H9 (cell line): ENCODE measurements at places on chromosomes 12 and 14.
A peak's percentile ranks its signal among the peaks of the same experiment; 100 is the strongest.

GRCh38 chr12:15726027-15726877, 62.9 kb downstream of the EPS8 start:
- no peak for DNase-seq

GRCh38 chr14:64324895-64325294, 30.7 kb upstream of the ESR2 start:
- no peak for DNase-seq

DNA sequence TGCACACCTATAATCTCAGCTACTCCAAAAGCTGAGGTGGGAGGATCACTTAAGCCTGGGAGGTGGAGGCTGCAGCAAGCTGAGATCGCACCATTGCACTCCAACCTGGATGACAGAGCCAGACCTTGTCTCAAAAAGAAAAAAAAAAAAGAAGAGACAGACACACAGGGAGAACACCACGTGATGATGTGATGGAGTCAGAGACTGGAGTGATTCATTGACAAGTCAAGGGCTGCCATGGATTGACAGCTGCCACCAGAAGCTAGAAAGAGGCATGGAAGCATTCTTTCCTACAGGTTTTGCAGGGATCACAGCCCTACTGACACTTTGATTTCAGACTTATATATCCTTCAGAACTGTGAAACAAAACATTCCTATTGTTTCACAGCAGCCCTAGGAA, 3.5 kb upstream of the HCFC2 start:
- DNase-seq, result no peak

DNA sequence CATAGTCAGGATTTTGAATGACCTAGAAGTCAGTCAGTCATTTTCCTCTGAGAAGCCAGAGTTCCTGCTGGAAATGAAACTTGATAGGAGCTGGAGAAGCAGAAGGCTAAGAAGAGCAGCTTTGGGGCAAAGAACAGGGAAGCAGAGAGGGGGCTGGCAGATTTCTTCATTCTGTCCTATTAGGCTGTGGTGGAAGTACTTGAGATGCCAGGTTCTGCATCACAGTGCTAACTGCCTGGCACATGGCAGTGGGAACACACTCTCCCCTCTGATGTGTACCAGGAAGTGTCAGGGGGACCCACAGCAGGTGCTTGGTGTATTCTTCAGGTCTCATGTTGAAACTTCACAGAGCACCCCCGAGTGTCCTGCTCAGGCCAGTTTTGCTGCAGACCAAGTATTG, 61.0 kb downstream of the SUSD6 start:
- no peak for DNase-seq

- DNase-seq, result no peak
Measured at GRCh38 chr12:100860611-100861010, 66.0 kb downstream of the ANO4 start.

DNA sequence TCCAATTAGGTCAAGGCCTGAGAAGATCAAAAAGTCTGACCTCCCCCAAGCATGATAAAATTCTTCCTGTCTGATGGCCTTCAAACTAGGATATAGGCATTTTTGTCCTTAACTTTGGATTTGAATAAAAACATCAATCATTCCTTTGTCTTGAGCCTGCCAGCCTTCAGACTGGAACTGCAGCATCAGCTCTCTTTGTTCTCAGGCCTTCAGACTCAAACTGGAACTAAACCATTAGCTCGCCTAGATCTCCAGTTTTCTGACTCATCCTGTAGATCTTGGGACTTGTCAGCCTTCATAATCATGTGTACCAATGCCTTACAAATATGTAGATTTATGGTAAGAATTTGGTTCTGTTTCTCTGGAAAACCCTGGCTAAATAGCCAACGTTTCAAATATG, 721.7 kb downstream of the GALC start:
- no peak for DNase-seq

- no peak for DNase-seq
Measured at GRCh38 chr14:92997343-92998061, 74.6 kb downstream of the CHGA start.

DNA sequence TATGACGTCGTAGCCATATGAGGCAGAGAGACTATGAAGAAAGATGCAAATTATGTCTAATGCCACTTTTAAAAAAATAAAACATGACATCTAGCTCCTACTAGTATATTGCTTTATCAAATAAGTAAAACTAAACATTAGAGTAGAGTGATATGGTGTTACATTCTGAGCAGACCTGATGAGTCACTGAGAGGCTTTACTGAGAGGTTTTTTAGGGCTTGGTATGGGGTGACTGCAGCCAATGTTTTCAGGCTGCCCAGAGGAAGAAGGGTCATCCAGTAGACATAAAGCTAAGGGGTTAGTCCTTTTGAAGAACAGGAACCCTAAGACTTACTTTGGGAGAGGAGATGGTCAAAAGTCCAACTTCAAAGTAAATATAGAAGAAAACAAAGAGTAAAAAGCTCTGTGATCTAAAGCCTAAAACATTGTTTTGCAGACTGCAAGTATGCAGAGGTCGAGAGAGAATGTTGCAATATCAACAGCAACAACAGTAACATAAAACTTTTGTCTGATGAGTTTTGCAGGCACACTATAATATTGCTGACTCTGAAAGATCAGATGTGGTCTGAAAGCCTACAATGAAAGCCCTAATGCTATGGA, 774.7 kb downstream of the TMTC2 start:
- no peak for DNase-seq

DNA sequence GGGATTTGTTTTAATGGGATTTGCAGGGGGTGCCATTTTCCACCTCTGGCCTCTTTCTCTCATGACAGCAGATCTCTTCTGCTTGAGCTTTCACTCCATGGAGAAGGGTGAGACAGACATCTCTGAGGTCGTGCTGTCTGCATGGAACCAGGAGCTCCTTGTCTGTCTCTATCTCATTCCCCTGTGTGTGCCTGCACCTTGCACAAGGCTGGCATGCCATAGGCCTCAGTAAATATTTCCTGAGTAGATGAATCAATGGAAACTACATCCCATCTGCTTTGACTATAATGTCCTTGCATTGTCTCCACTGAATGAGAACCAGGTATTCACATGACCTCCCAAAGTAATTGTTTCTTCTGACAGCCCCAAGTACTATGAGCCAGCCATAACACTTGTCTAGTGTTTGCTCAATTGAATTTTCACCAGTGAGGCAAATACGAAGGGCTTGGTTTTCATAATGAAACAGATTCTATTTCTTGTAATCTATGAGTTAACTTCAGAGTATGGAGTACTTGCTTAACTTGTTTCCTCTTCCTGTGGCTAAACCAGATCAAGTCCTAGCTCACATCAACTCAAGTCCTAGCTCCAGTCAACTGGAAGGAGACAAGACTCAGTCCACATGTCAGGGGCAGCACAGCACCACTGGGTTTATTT, 32.3 kb downstream of the KCNK13 start:
- no peak for DNase-seq

DNA sequence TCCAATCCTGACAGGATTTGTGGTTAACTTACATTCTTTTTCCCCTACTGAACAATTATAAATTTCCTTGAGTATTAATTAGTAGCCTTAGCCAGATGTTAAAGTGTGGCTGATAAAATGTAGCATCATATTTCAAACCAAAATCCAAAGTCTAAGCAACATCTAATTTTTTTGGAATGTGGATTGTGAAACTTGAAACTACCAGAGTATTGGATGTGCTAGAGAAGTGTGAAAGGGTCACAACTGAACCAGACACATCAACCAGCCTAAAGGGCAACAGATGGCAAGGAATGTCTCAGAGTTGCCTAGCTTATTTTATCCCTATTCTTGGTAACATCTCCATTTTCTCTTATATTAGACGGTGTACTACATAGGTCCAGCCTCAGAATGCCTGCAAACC, 153.1 kb upstream of the DCN start:
- no peak for DNase-seq

DNA sequence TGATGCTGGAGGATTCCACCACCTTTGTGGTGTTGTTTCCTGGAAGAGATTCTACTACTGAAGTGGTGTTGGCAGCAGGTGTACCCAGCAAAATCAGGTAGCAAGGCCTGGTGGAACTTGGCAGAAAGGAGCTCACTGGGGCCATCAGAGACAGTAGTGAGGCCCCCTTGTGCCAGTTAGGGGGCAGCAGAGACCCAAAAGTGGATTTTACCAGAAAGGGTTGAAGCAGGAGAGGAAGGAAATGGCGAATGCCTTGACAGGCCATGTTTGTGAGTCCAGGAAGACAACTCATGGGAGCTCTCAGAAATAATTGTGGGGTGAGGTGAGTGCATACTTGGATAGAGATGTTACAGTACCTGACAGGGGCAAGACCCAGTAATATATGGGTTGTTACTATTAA, 137.7 kb upstream of the FGD4 start:
- DNase-seq, result peak; percentile 65

DNA sequence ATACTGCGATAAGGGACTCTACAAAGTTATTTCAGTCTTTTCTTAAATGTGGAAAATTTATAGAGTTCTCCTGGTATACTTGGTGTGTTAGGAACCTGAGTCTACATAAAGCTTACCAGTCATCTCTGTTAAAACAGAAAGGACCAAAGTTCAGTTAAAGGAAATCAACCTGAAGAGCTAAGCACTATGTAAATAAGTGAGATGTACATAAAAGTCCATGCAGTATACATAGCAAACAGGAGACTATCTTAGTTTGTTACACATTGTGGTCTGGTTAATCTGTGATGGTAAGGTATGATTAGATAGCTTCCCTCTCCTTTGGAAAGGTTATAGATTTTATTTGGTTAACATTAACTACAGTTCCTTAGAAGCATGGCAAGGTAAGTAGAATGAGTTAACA, 75.9 kb downstream of the ATP2B1 start:
- no peak for DNase-seq

GRCh38 chr14:50984036-50984710, 39.9 kb upstream of the PYGL start:
- no peak for DNase-seq

- DNase-seq, result no peak
Measured at GRCh38 chr14:38206689-38207376, 871 bp upstream of the SSTR1 start.

- no peak for DNase-seq
Measured at GRCh38 chr12:58668871-58669270, 251.4 kb downstream of the LRIG3 start.

GRCh38 chr12:132622437-132623071, 4.0 kb downstream of the P2RX2 start:
- no peak for DNase-seq

DNA sequence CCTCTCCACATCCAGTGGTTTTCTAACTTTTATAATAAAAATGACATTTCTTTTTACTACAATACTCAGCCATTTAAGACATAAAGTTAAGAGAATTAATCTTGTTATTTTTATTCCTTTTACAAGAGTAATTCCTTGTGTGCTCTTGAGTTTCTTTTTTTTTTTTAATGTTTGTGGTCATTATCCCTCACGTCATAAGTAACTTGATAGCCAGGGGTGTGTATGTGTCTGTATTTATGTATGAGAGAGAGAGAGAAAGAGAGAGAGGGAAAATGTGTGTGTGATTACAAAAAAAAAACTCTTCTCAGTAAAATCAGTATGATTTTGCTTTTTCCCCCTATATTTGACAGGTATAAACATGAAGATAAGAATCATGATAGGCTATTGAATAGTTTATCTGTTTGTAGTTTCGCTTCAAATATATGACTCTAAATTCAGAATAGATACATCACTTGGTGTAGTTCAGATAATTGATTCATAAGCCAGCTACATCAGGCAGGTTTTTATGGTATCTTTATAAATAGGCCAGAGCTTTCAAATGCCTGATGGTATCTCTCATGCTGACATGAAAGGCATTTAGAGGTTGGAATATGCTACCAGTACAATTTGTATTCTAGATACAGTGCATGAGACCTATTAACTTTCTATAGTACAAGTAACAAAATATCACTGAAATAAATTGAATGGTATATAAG, 34.9 kb downstream of the RERGL start:
- no peak for DNase-seq

GRCh38 chr12:120680165-120680738, 6.7 kb upstream of the MLEC start:
- DNase-seq, result peak; percentile 38

GRCh38 chr12:68779280-68779679, 28.7 kb upstream of the MDM2 start:
- DNase-seq, result no peak

- peak; percentile 60 for DNase-seq
Measured at GRCh38 chr12:65881965-65882413, 57.7 kb downstream of the HMGA2 start.

- DNase-seq, result no peak
Measured at GRCh38 chr12:47650469-47650868, 55.4 kb downstream of the RPAP3 start.
